HEK293T (cell line): ENCODE measurements at places on chromosomes 13 and 19.
A peak's percentile ranks its signal among the peaks of the same experiment; 100 is the strongest.

GRCh38 chr19:5961969-5962945 is 15.7 kb downstream of the RANBP3 start:
- DNase-seq: no peak

DNA sequence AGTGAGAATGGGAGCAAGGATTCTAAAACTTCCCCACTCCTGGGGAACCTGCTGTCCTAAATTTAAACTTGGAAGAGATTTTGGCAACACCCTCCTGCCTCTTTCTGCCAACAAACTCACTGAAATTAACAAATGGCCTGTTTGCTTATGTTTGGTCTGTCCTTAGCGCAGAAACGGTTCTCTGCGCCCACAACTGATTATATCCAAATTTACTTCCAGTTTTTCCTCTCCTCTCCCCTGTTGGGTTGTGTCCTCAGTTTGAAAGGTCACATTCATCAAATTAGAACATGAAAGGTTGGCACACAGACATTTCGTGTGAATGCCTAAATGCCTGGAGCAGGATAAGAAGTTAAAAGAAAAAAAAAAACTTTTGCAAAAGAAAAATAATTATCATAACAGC is 56.4 kb upstream of the MRI1 start:
- DNase-seq: no peak

DNA sequence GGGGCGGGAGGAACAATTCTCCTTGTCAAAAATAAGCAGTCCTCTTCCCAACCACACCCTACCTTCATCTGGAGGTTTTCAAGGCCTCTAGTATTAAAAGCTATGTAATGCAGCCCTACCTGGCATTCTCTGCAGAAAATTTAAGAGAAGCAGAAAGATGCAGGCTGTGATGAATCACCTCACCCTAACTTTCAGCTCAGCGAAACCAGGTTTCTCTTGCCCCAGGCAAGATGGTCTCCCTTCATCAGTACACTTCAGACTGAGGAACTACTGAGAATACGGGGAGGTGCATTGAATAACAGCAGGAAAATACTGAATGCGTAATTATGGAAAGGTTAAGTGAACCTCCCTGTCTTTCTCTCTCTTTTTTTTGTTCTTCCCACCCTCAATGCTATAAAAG is 437.6 kb upstream of the KLF12 start:
- DNase-seq: no peak

DNA sequence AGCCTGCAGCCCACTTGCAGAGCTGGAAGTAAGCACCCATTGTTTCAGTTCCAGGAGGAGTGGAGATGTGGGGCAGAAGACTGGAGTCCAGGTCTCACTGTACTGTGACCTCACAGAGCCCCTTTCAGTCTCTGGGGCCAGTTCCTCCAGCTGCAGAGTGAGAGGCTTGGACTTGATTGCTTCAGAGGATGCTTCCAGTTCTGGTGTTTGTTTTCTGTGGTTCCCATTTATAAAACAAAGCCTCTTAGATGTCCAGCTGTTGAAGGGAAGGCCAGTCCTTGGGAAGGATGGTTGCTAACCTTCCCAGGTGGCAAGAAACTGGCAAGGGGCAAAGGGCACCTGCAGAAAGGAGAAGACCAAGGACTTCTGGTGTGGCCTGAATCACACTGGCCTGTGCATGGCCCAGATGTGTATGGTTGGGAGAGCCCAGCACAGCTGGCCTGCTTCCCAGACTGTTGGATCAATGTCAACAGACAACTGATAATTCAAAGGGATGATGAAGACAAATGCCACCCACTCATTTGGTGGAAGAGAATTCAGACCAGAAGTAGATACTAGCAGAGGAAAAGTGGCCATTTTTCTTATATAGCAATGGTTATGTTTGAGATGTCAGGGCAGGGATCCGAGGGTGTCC is 218.5 kb downstream of the ZNF536 start:
- DNase-seq: no peak

DNA sequence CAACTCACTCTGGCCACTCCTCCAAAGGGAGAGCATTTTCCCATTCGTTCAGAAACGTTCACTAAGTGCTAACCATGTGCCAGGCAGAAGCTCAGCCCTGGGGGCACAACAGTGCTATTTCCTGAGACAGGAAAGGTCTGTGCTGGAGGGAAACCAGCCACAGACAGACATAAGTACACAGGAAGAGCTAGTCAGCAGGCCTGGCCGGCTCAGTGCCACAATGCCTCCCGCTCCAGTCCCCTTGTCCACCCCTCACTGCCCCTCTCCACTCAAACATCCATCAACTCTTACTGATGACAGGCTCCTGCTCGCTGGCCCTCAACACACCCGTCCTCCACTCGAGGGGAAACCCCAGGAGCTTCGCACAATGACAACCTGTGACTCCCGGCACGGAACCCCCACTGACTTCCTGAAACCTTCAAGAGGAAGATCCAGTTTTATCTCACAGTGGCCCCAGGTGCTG is 11.3 kb upstream of the PLA2G4C start:
- DNase-seq: no peak

DNA sequence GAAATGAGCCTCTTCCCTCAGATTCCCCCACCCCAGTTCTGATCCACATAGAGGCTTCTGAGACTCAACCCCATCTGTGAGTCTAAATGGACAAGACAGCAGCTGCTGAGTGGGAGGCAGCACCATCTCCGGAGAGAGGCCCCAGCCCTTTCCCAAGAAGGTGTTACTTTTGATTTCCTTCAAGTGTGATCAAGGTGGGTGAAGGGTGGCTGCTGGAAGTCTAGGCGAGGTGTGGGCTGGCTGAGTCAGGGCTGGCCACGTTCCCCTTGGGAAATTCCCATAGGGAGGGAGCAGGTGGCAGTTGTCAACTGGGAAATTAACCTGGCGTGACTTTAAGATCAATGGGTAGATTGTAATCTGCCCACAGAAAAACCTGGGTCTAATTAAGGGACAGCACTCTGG is 148.0 kb downstream of the FOXO1 start:
- no peak for DNase-seq

- DNase-seq: no peak
Measured at GRCh38 chr13:41606646-41607045, 149.3 kb downstream of the RGCC start.

GRCh38 chr13:31043957-31044356 is 111.5 kb downstream of the TEX26 start:
- DNase-seq: peak; percentile 48

DNA sequence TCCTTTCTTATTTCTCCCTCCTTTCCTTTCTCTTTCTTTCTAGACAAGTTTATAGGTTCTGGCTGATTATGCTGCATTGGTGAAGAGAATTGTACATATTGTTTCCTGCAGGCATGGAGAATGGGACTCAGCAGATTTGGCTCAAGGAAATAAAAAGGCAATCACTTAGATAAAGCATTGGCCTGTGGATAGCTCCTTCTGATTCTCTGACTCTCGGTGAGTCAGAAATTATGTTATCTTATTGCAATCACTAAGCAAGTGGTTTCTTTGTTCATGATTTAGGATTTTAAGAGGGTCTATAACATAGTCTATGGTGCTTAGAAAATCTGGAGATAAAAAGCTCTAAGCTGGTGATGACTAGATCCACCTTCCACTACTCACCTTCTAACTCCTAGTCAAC is 54.0 kb upstream of the POSTN start:
- no peak for DNase-seq

- no peak for DNase-seq
Measured at GRCh38 chr19:41853344-41853743, 6.7 kb upstream of the RPS19 start.

- no peak for DNase-seq
Measured at GRCh38 chr19:36101550-36102327, 9.2 kb upstream of the OVOL3 start.

- no peak for DNase-seq
Measured at GRCh38 chr13:19695829-19696228, 62.4 kb downstream of the MPHOSPH8 start.

DNA sequence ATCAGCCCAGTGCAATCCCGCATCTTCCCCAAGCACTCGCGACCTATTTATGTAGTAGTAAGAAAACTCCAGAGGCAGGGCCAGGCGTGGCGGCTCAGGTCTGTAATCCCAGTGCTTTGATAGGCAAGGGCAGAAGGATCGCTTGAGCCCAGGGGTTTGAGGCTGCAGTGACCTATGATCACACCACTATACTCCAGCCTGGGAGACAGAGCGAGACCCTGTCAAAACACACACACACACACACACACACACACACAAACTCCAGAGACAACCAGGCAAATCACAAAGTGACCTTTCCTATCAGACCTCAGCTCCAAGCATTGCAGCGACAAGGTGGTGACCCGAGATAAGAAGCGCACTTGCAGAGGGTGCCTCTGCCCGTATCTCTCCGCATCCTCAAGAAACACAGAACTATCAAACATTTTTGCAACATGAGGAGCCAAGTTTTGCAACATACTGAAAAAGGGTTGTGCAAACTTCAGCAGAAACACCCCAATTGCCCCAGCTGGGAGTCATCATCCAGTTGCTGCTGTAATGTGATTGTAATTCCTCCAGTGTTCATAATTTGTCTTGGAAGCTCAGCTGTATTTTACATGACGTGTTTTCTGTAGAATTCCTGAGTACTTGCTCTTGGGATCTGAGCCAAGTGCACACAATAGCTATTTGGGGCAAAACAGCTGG is 8.7 kb upstream of the KLF2 start:
- no peak for DNase-seq

- no peak for DNase-seq
Measured at GRCh38 chr19:44857837-44858236, 11.7 kb downstream of the NECTIN2 start.
